ENCODE measurements at places on chromosomes 2 and 18. TPM values are rescaled to one million over a fixed set of nuclear protein-coding genes. Genes with fewer than 3 reads are reported as not detected.

Gene PTPRM
- 81.1 TPM for polyA plus RNA-seq

DNA sequence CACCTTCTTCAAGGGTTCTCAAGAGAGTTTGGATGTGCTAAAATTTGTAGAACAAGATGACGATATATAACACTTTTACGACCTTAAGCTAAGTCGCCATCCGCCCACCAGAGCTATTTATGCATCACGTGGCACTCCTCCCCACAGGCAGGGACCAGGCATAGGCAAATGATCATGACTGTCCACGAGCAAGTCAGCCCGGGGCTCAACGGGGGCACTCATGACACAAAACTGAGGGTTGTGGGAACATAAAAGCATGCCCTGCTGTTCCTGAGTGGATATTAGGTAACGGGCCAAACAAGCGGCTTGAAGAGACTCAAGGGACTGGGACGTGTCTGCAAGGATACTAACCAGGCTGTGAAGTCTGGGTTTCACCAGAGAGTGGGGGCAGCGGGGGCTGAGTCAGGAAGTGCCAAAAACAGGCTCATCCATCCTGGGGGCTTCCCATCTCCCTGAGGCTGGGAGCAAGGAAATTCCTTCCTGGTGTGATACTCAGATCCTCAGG, 58.1 kb downstream of the FAM178B start:
- no peak for DNase-seq

DNA sequence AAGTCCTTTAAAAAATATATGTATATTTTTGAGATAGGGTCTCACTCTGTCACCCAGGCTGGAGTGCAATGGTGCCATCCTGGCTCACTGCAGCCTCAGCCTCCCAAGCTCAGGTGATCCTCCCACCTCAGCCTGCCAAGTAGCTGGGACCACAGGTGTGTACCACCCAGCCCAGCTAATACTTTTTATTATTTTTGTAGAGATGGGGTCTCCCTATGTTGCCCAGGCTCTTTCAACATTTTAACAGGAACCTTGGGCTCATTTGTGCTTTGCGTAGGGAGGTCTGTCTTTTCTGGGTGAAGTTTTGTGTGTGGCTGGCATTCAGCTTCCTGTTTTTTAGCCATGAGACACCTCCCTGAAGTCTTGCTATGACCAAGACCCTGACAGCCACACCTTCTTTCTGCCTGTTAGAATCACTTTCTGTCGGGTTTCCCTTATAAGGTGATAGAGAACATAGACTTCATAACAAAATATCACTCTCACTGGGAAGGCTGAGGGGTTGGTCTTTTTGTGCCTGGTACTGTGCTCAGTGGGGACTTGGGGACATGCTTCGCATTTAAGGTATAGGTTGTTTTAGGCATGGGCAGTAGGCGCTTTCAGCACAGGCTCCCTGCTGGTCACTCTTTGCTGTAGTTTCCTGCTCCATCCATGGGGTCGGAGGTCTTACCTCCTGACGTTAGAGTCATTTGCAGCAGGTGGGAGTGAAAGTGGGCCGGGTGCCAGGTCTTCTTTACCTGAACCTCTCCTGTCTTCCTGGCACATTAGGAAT, 3.4 kb downstream of the RAB31 start:
- DNase-seq: no peak

GRCh38 chr18:12737243-12737902, 34.5 kb downstream of the PSMG2 start:
- no peak for DNase-seq

- DNase-seq: no peak
These were observed 163.8 kb downstream of the CLIP4 start for GRCh38 chr2:29278966-29279365.

Measured in AG04450 (cell line).